ENCODE measurements at places on chromosomes 13 and 19. TPM values are rescaled to one million over a fixed set of nuclear protein-coding genes. Genes with fewer than 3 reads are reported as not detected.

DNA sequence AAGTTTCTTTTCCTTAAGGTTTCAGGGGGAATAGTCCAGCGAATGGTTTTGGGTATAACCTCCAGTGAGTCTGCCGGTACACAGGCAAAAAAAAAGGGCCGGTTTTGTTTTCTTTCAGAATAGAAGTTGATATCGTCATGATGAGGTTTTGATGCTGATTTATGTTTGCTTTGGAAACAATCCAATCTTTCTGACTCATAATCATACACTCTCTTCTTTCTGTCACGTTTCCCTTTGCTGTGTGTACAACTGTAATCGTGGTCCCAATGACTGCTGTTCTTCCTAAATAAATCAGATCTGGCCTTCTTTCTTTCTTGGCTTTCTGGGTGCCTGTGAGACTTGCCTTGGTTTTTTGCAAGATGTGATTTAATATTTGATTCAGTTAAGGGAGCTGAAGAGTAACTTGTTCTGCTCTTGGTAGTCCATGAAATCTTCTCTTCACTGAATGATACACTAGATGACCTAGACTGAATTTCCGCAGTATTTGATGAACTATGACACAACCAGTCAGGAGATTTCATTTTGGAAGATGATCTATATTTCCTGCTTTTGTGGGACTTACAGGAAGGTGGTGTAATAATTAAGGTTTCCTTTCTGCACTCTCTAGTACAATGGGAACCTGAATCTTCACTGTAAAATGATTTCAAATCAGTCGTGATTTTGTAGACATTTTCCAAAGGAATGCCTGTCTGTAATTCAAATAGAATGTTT, 34.9 kb upstream of the METTL21C start:
- H3K4me1 ChIP-seq, result peaks cover 7% of the 10 kb centered on the region
- DNase-seq, result peak; percentile 18
- H3K4me3 ChIP-seq, result no peak overlapping the region

GRCh38 chr13:114032126-114032799, 58.4 kb upstream of the C13orf46 start:
- H3K4me3 ChIP-seq, result peak overlapping the region; percentile 39
- H3K36me3 ChIP-seq, result peaks cover 46% of the 10 kb centered on the region
- H3K4me1 ChIP-seq, result peaks cover 54% of the 10 kb centered on the region
- peak; percentile 48 for DNase-seq
- peak overlapping the region; percentile 76 for H3K27ac ChIP-seq

GRCh38 chr19:8498295-8498694, 4.1 kb downstream of the PRAM1 start:
- H3K27me3 ChIP-seq, result peaks cover 6% of the 10 kb centered on the region
- DNase-seq, result no peak
- no peaks in the 10 kb centered on the region for H3K4me1 ChIP-seq
- no peak overlapping the region for H3K27ac ChIP-seq
- H3K36me3 ChIP-seq, result no peaks in the 10 kb centered on the region
- no peak overlapping the region for H3K4me3 ChIP-seq

- DNase-seq, result peak; percentile 87
- no peaks in the 10 kb centered on the region for H3K27me3 ChIP-seq
- H3K27ac ChIP-seq, result peak overlapping the region; percentile 97
- no peaks in the 10 kb centered on the region for H3K36me3 ChIP-seq
- H3K4me1 ChIP-seq, result peaks cover 74% of the 10 kb centered on the region
These were observed 63.4 kb upstream of the TNFRSF19 start for GRCh38 chr13:23506807-23507291.

DNA sequence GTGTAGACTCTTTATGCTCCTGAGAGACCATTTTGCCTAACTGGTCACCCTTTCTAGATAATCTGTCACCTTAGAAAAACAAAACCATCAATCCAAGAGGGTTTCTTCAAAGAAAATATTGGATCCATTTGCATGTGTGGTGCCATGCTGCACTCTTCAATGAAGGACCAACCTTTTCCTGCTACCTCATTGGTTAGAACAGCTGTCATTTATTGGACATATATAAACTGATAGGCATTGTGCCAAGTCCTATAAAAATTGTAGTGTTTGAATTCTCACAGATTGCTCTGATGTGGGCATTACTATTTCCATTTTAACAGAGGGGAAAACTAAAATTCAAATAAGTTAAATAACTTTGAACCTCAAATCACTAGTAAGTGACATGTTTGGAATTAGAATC, 333.2 kb downstream of the MYO16 start:
- no peak overlapping the region for H3K4me3 ChIP-seq
- DNase-seq, result no peak
- no peaks in the 10 kb centered on the region for H3K36me3 ChIP-seq
- peaks cover 50% of the 10 kb centered on the region for H3K4me1 ChIP-seq
- H3K27ac ChIP-seq, result no peak overlapping the region

DNA sequence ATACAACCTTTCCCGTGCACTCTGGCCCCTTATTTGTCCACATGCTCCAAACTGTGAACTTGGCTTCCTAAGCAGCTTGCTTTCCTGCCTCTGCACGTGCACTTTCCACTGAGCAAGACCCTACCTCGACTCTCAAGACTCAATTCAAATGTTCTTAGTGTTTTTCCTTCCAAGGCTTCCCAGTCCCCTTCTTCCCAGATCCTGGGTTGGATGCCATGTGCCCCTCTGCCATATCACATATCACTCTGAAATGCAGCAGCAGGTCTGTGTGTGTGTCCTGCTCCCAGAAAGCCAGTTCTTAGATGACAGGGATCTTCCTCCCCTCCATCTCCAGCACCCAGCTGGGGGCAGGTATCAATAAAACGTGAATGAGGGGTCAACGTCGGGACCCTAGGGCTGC, 3.0 kb downstream of the ZNF557 start:
- H3K27ac ChIP-seq, result no peak overlapping the region
- H3K4me3 ChIP-seq, result peak overlapping the region; percentile 64
- H3K36me3 ChIP-seq, result peaks cover 49% of the 10 kb centered on the region
- H3K27me3 ChIP-seq, result peaks cover 4% of the 10 kb centered on the region
- DNase-seq, result no peak

GRCh38 chr13:95275322-95276036, 25.8 kb downstream of the ABCC4 start:
- DNase-seq, result peak; percentile 45
- H3K4me1 ChIP-seq, result peaks cover 73% of the 10 kb centered on the region
- peak overlapping the region; percentile 33 for H3K4me3 ChIP-seq
- no peaks in the 10 kb centered on the region for H3K27me3 ChIP-seq
- H3K27ac ChIP-seq, result peak overlapping the region; percentile 83

GRCh38 chr13:114279758-114280355, 1.5 kb upstream of the UPF3A start:
- H3K4me1 ChIP-seq, result peaks cover 36% of the 10 kb centered on the region
- peaks cover 29% of the 10 kb centered on the region for H3K36me3 ChIP-seq
- H3K27ac ChIP-seq, result peak overlapping the region; percentile 97
- peak overlapping the region; percentile 94 for H3K4me3 ChIP-seq

DNA sequence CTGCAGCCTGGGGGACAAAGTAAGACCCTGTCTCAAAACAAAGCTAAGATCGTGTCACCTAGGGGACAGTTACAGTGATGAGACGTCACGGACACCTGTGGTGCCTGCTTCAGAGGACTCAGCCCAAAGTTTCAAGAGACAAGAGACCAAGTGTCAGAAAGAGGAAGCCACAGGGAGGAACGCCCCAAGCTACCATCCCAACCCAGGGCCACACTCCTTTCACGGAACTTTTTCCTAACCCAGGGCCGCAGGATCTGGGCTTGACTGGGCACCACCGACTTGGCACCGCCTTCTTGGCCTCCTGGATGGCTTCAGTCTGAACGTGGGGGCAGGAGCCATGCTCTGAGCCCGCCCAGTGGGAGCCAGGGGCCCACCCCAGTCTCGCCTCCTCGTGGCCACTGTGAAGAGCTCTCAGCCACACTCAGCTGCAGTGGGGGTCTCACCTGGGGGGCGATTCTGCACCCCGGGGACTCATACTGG, 8.5 kb downstream of the MOB3A start:
- H3K4me1 ChIP-seq, result peaks cover 31% of the 10 kb centered on the region
- no peak overlapping the region for H3K4me3 ChIP-seq
- peaks cover 8% of the 10 kb centered on the region for H3K27me3 ChIP-seq
- DNase-seq, result no peak

GRCh38 chr13:30615866-30616541, 1.7 kb upstream of the USPL1 start:
- H3K4me1 ChIP-seq, result peaks cover 9% of the 10 kb centered on the region
- no peak overlapping the region for H3K27ac ChIP-seq
- peaks cover 1% of the 10 kb centered on the region for H3K27me3 ChIP-seq
- H3K36me3 ChIP-seq, result no peaks in the 10 kb centered on the region
- no peak overlapping the region for H3K4me3 ChIP-seq

DNA sequence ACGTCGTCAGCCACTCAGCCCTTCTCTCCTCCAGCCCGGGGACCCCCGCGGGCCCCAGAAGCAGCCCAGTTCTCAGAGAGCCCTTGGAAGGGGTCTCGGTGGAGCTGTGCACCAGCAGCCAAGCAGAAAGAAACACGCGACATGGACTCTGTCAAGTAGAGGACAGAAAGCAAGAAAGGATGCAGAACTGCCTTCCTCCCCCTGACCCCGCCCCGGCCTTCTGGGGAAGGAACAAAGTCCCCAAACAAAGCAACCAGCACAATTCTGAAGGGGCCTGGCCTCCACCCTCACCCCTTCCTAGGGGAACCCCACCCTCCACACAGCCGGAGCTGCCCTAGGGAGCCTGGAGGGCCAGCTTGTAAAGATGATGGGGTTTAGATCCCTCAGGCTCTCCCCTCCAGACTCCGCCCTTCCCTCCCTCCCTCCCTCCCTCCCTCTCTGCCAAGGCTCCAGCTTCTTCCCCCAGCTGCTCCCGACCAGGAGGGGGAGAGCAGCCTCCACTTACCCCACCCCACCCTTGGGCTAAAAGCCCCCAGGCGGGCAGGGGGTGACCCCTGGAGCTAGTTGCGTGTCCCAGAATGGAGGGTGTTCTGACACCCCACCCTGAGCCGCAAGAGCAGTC, 7.8 kb downstream of the LYL1 start:
- H3K27me3 ChIP-seq, result peaks cover 6% of the 10 kb centered on the region
- peaks cover 14% of the 10 kb centered on the region for H3K4me1 ChIP-seq
- H3K27ac ChIP-seq, result no peak overlapping the region
- DNase-seq, result no peak
- H3K4me3 ChIP-seq, result no peak overlapping the region
- peaks cover 14% of the 10 kb centered on the region for H3K36me3 ChIP-seq

DNA sequence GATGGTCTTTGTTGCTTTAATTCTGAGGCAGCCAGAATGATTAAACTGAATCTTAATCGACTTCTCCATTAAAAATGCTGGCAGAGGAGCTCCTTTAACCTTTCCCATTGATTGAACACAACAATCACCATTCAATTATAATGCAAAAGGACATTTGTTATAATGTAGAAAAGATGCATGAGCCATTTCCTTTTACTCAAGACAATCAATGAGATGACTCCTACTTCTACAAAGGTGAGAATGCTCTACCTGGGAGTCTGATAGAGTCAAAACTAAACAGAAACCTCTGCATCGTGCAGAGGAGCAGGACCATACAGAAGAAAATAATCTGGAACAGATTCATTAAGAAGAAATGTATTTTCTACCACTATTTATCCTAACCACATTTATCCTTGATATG, 253.6 kb upstream of the DACH1 start:
- no peak overlapping the region for H3K27ac ChIP-seq
- H3K4me1 ChIP-seq, result no peaks in the 10 kb centered on the region
- no peak overlapping the region for H3K4me3 ChIP-seq
- H3K27me3 ChIP-seq, result peaks cover 1% of the 10 kb centered on the region
- no peak for DNase-seq
- H3K36me3 ChIP-seq, result no peaks in the 10 kb centered on the region

GRCh38 chr19:35240327-35240726, 8.5 kb upstream of the LSR start:
- no peaks in the 10 kb centered on the region for H3K36me3 ChIP-seq

DNA sequence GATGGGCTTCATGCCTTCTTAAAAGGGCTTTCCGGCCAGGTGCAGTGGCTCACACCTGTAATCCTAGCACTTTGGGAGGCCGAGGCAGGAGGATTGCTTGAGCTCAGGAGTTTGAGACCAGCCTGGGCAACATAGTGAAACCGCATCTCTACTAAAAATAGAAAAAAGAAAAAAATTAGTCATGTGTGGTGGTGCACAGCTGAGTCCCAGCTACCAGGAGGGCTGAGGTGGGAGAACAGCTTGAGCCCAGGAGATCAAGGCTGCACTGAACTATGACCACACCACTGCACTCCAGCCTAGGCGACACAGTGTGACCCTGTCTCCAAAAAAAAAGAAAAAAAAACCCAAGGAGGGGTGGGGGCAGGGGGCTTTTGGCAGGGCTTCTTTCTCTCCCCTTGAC, 7.2 kb downstream of the CARS2 start:
- H3K36me3 ChIP-seq, result peaks cover 19% of the 10 kb centered on the region
- peaks cover 19% of the 10 kb centered on the region for H3K4me1 ChIP-seq
- H3K4me3 ChIP-seq, result no peak overlapping the region
- H3K27me3 ChIP-seq, result no peaks in the 10 kb centered on the region

- no peaks in the 10 kb centered on the region for H3K4me1 ChIP-seq
- no peak overlapping the region for H3K4me3 ChIP-seq
- H3K36me3 ChIP-seq, result no peaks in the 10 kb centered on the region
- no peaks in the 10 kb centered on the region for H3K27me3 ChIP-seq
These were observed 404.9 kb downstream of the FGF14 start for GRCh38 chr13:101996954-101997353.

DNA sequence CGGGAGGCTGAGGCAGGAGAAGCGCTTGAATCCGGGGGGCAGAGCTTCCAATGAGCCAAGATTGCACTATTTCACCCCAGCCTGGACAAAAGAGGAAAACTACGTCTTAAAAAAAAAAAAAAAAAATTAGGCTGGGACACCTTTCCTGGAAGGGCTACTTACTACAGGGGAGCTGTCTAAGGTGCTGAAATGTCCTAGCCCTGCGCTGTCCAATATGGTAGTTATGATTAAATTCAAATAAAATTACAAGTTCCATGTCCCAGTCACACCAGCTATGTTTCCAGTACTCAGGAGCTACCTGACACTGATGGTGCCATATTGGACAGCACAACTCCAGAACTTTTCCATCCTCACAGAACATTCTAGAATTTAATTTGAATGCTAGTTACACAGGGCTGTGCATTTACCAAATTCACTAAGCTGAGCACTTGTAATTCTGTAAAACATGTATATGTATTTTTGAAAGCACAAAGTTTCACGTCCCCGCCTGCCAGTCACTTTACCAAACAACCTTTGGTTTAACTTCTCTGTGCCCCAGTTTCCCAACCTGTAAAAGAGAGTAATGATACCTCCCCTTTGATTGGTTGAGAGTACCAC, 9.2 kb upstream of the ZSCAN22 start:
- H3K27me3 ChIP-seq, result no peaks in the 10 kb centered on the region
- no peak overlapping the region for H3K4me3 ChIP-seq
- H3K27ac ChIP-seq, result no peak overlapping the region
- peak; percentile 37 for DNase-seq
- H3K36me3 ChIP-seq, result peaks cover 35% of the 10 kb centered on the region

GRCh38 chr13:50248516-50249143, 233.4 kb downstream of the KCNRG start:
- peaks cover 18% of the 10 kb centered on the region for H3K4me1 ChIP-seq
- H3K36me3 ChIP-seq, result no peaks in the 10 kb centered on the region
- H3K4me3 ChIP-seq, result no peak overlapping the region
- no peak overlapping the region for H3K27ac ChIP-seq

Gene TOMM40
- total RNA-seq, result 80.2 TPM

Gene WDR88
- total RNA-seq, result not detected

Gene SERPINE3
- not detected for total RNA-seq

Gene TNNI3
- total RNA-seq, result not detected

Gene KDELR1
- total RNA-seq, result 466 TPM

Gene RNF17
- total RNA-seq, result not detected

Gene NCR1
- not detected for total RNA-seq

Gene ATP5F1D
- 260 TPM for total RNA-seq

Gene ZNF525
- total RNA-seq, result 3.5 TPM

Gene PPP1R15A
- 75.7 TPM for total RNA-seq

Gene NRTN
- not detected for total RNA-seq

Gene LIG1
- 55.8 TPM for total RNA-seq

Gene HIF3A
- total RNA-seq, result 0.51 TPM

Gene ZNF90
- 1.2 TPM for total RNA-seq
